Osteoblast (primary cell): ENCODE measurements at places on chromosomes 16 and 17. TPM values are rescaled to one million over a fixed set of nuclear protein-coding genes. Genes with fewer than 3 reads are reported as not detected.

GRCh38 chr16:75460446-75460845 is 4.0 kb downstream of the TMEM170A start:
- H3K27me3 ChIP-seq, result no peaks in the 10 kb centered on the region
- no peak overlapping the region for H3K27ac ChIP-seq
- H3K4me1 ChIP-seq, result no peaks in the 10 kb centered on the region
- H3K4me3 ChIP-seq, result no peak overlapping the region

DNA sequence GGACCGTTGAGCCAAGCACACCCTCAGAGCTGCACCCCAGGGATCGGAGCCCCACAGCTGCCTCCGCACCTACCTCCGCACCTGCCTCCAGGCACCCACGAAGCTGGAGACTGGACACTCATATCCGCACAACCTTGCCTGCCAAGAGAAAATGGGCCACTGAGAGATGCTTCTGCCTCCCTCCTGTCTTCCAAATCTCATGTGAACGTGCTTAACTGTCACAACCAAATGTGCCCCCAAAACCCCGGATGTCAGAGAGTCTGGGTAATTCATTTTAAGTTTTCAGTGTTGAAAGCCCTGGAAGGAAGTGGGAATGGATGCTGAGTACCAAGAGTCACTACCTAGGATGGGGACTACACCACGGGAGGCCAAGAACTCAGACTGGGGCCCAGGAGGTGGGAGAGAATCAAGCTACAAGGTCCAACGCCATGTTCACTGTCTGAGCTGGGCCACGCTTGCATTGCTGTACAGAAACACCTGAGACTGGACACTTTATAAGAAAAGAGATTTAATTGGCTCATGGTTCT is 49.5 kb upstream of the MEAK7 start:
- H3K27ac ChIP-seq, result no peak overlapping the region
- H3K4me3 ChIP-seq, result no peak overlapping the region
- no peaks in the 10 kb centered on the region for H3K36me3 ChIP-seq
- H3K27me3 ChIP-seq, result no peaks in the 10 kb centered on the region
- H3K4me1 ChIP-seq, result no peaks in the 10 kb centered on the region
- no peak for DNase-seq

The OR2C1 gene
- total RNA-seq, result 0.29 TPM in 1 of 2 replicates, not detected in the other

DNA sequence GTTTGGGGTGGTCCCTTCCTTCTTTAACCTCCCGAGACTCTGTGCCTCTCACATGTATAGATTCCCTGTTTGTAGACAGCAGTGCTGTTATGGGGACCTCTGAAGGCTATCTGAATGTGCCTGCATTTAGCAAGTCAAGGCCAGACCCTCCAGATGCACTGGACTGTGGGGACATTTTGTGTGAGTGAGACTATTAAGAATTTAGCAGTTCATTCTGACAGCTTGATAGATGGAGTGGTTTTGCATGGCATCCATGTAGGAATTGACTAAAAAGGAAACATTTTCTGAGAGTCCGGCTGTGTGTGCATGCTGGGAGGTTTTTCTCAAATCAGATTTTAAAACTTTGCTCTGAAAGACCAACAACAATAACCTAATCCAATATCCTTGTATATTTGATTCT is 226.3 kb downstream of the MSI2 start:
- H3K4me1 ChIP-seq, result peaks cover 26% of the 10 kb centered on the region
- no peaks in the 10 kb centered on the region for H3K36me3 ChIP-seq
- DNase-seq, result no peak
- H3K27me3 ChIP-seq, result no peaks in the 10 kb centered on the region
- H3K4me3 ChIP-seq, result no peak overlapping the region

The NPIPB12 gene
- 17.7 and 30.4 TPM in 2 replicates for total RNA-seq

DNA sequence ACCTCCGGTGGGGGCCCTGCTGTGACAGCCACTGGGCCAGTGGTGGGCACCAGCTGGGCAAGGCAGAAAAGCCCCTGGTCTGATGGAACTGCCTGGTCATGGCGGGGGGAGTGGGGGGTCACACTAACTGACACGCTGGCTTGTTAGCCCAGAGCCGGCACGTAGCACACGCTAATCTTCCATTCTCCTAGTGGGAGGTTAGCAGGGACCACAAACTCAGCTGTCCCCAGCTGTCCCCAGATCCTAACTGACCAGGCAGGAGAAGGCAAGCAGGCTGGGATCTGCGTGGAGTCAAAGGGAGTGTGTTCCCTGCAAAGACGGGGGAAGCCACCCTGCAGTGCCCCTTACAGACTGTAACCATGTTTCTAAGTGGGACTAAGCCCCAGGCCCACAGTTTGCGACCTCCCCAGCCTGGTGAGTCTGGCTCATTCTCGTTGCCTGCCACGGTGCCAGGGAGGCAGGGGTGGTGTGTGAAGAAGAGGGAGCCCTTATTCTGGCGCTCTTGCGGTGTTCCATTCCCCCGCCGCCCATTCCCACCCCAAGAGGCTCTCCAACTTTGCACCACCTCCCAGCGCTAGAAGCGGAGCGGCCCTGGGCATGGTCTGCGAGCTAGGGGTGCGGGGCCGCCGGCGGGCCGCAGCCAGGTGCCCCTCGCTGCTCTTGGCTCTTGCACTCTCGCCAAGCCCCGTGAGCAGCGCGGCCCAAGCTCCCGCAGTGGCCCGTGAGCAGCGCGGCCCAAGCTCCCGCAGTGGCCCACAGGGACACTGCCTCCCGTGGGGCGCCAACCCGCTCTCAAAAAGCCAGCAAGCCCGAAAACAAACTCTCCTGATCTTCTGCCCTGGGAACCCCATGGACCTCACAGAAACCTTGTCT is 12.1 kb upstream of the ZNF423 start:
- peak; percentile 51 for DNase-seq
- H3K27me3 ChIP-seq, result no peaks in the 10 kb centered on the region
- no peaks in the 10 kb centered on the region for H3K36me3 ChIP-seq

The FOXC2 gene
- total RNA-seq, result 2.2 and 2.4 TPM in 2 replicates

DNA sequence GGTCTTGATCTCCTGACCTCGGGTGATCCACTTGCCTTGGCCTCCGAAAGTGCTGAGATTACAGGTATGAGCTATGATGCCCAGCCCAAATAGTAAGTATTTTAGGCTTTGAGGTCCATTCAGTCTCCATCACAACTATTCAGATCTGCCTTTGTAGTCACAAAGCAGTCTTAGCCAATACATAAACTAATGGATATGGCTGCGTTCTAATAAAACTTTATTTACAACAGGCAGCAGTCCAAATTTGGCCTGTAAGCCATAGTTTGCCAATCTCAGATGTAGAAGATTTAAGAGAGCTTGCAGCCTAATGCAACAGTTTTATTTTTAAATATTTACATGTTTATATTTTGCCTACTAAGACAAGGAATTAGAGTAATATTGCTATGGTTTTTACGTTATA is 111.7 kb downstream of the YPEL2 start:
- peaks cover 9% of the 10 kb centered on the region for H3K4me1 ChIP-seq
- H3K36me3 ChIP-seq, result no peaks in the 10 kb centered on the region
- H3K27me3 ChIP-seq, result no peaks in the 10 kb centered on the region
- no peak overlapping the region for H3K27ac ChIP-seq
- DNase-seq, result no peak
- H3K4me3 ChIP-seq, result no peak overlapping the region

- peak overlapping the region; percentile 46 for H3K4me3 ChIP-seq
- H3K27ac ChIP-seq, result no peak overlapping the region
- H3K4me1 ChIP-seq, result peaks cover 6% of the 10 kb centered on the region
- no peaks in the 10 kb centered on the region for H3K27me3 ChIP-seq
Measured at GRCh38 chr17:55845385-55845784, 94.5 kb downstream of the PCTP start.

- peaks cover 48% of the 10 kb centered on the region for H3K36me3 ChIP-seq
- H3K27me3 ChIP-seq, result no peaks in the 10 kb centered on the region
- no peak overlapping the region for H3K27ac ChIP-seq
- no peaks in the 10 kb centered on the region for H3K4me1 ChIP-seq
Measured at GRCh38 chr16:29848420-29849297, 14.4 kb downstream of the CDIPT start.

DNA sequence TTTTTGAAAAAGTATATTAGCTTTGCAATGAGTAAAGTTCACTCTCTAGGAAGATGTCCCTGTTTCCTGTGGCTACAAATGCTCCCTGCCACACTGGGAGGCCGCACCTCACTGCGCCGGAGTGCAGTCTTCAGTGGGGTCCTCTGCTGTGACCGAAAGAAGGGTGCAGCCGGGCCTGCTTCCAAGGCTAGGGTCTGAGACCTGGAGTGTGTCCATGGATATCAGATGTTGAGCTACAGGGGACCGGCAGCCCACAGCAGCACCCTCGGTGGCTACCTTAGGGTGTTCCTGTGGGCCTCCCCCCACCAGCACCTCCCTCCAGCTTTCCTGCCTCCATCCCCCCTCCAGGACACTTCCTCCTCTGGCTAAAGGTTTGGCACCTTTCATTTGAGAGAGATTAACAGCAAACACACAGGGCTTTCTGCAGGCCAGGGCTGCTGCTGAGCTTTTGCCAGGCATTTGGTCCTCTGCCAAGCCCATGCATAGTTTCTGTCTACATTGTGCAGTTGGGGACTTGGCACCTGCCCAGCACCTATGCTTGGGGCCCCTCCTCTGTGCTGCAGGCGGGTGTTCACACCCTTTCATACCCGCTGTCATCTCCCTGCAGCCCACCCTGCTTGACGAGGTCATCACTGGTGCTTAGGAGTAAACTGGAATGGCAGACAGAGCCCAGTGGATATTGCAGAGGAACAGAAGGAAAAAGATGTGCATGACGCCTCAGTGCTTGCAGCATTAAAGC is 33.8 kb upstream of the CRISPLD2 start:
- no peak overlapping the region for H3K4me3 ChIP-seq
- no peaks in the 10 kb centered on the region for H3K36me3 ChIP-seq
- H3K27me3 ChIP-seq, result no peaks in the 10 kb centered on the region
- DNase-seq, result peak; percentile 73
- peaks cover 4% of the 10 kb centered on the region for H3K4me1 ChIP-seq

The GNAO1 gene
- under 0.01 TPM in 1 of 2 replicates, not detected in the other for total RNA-seq

GRCh38 chr17:63991611-63992010 is 6.5 kb upstream of the PRR29 start:
- no peaks in the 10 kb centered on the region for H3K36me3 ChIP-seq
- no peak overlapping the region for H3K27ac ChIP-seq
- DNase-seq, result peak; percentile 39
- H3K27me3 ChIP-seq, result peaks cover 50% of the 10 kb centered on the region
- H3K4me3 ChIP-seq, result no peak overlapping the region

DNA sequence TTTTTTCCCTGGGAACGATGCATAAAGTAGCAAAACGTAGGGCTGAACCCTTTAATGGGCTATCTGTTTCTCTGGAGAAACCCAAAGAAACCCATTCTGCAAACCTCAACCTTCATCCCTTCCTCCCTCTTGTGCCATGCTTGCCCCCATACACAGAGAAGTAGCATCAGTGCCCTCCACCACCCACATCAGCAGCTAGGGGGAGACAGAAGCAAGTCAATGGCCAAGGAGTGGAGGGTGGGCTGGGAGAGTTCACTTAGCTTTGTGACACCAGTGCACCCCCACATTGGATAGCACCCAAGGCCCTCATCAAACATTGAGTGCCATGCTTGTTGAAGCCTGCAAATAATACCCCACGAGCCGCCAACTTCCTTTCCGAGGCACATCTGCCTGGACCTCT is 282.4 kb downstream of the ABCC12 start:
- no peaks in the 10 kb centered on the region for H3K4me1 ChIP-seq
- no peaks in the 10 kb centered on the region for H3K36me3 ChIP-seq
- H3K27ac ChIP-seq, result no peak overlapping the region
- H3K27me3 ChIP-seq, result no peaks in the 10 kb centered on the region

DNA sequence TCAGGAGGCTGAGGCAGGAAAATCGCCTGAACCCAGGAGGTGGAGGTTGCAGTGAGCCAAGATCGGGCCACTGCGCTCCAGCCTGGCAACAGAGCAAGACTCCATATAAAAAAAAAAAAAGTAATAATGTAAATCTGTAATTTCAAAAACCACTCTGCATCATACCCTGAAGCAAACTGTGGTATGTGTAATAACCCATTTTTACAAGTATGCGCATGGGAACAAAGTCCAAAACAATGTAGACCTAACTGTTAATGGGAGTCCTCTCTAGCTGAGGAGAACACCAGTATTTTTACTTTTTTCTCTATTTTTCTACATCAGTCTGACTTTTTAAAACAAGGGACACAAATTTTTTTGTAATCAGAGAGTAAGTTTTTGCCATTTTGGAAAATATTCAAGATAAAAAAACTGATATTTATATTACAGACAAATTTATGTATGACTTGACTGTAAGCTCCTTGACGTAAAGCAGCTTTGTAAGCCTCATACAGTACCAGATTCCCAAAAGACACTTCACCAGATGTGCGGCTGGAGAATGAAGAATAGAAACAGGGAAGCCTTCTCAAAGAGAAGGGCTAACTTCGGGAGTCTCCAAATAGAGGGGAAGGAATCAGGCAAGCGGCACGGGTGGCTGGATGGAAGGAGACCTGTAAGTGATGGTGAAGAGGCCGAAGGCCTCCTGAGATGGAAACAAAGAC is 25.7 kb downstream of the CMTM4 start:
- no peak overlapping the region for H3K4me3 ChIP-seq
- no peak overlapping the region for H3K27ac ChIP-seq
- no peaks in the 10 kb centered on the region for H3K4me1 ChIP-seq
- DNase-seq, result no peak
- H3K36me3 ChIP-seq, result no peaks in the 10 kb centered on the region

The TEKT3 gene
- 0.36 TPM in 1 of 2 replicates, not detected in the other for total RNA-seq

GRCh38 chr16:7651803-7652570 is 319.3 kb downstream of the RBFOX1 start:
- H3K36me3 ChIP-seq, result no peaks in the 10 kb centered on the region
- no peak for DNase-seq
- H3K4me1 ChIP-seq, result no peaks in the 10 kb centered on the region
- H3K4me3 ChIP-seq, result no peak overlapping the region
- no peaks in the 10 kb centered on the region for H3K27me3 ChIP-seq

The CCDC154 gene
- total RNA-seq, result 0.36 and 0.59 TPM in 2 replicates

- peaks cover 4% of the 10 kb centered on the region for H3K36me3 ChIP-seq
- peaks cover 42% of the 10 kb centered on the region for H3K4me1 ChIP-seq
- H3K27ac ChIP-seq, result peak overlapping the region; percentile 92
- peak; percentile 97 for DNase-seq
Measured at GRCh38 chr17:81097943-81098308, 63.0 kb downstream of the BAIAP2 start.

The KRTAP4-3 gene
- not detected in 2 replicates for total RNA-seq

- H3K4me3 ChIP-seq, result no peak overlapping the region
- H3K4me1 ChIP-seq, result peaks cover 24% of the 10 kb centered on the region
- H3K36me3 ChIP-seq, result no peaks in the 10 kb centered on the region
- DNase-seq, result no peak
Measured at GRCh38 chr17:72357764-72358365, 237.0 kb downstream of the SOX9 start.

The EXOC3L1 gene
- not detected in 2 replicates for total RNA-seq

DNA sequence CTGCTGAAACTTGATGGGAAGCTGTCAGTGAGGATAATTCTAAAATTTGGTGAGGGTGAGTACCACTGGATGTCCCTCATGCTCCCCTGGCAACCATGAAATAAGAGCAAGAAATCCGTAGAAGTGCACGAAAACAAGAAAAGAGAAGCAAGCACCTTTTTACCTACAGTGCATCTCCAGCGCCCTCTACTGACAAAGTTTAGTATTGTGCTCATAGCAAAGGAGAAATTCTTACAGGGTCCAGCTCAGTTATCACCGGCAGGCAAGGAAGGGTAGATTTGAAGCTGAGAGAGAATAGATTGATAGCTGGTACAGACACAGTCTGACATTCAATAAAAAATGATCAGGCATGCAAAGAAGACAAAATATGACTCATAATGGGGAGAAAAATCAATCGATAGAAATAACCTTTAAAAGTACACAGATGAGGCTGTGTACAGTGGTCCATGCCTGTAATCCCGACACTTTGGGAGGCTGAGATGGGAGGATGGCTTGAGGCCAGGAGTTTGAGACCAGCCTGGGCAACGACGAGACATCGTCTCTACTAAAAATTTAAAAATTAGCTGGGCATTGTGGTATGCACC is 28.3 kb upstream of the TEX2 start:
- H3K36me3 ChIP-seq, result no peaks in the 10 kb centered on the region
- H3K4me3 ChIP-seq, result no peak overlapping the region
- no peak overlapping the region for H3K27ac ChIP-seq
- no peak for DNase-seq
- H3K27me3 ChIP-seq, result peaks cover 7% of the 10 kb centered on the region

The NOXO1 gene
- total RNA-seq, result under 0.01 and 0.29 TPM in 2 replicates
